Cardiac muscle cell (in vitro differentiated cells and primary cell): ENCODE measurements at places on chromosomes 13 and 19. TPM values are rescaled to one million over a fixed set of nuclear protein-coding genes. Genes with fewer than 3 reads are reported as not detected.

The ADGRE2 gene
- total RNA-seq = 0.09 TPM in 1 of 2 replicates, not detected in the other

DNA sequence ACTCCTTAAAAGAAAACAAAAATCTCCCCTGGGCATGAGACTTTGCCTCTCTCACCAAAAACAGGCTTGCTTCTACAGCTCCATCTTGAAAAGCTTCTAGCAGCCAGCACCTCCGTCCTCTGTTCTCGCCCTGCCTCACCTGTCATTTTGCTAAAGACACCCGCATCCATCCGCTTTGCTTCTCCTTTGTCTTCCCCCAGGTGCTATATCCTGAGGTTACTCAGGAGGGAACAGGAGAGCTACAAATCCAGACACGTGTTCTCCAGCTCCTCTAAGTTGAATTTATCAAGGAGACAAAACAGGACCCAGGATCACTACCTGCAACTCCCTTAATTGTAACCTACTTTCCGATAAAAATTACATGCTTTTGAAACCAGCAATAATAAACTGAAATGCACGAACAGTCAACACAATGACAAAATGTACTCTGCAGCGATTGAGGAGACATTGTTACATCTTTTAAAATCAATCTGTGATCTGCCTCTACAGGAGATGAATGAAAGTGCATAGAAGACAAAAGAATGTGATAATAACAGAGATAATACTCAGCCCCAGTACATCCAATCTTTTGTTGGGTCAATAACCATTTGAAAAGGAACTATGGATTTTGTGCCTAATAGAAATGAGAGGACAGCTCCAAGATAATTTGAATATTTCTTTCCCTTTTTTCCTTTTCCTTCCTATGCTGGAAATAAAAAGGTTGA is 221.2 kb downstream of the DCLK1 start:
- H3K27me3 ChIP-seq = no peaks in the 10 kb centered on the region
- H3K4me1 ChIP-seq = no peaks in the 10 kb centered on the region
- no peaks in the 10 kb centered on the region for H3K36me3 ChIP-seq
- no peak overlapping the region for H3K27ac ChIP-seq
- no peak overlapping the region for H3K4me3 ChIP-seq

GRCh38 chr19:7919610-7920518 is at the start of gene SNAPC2:
Gene SNAPC2 (plus strand): TSS chr19:7920338. CDS start chr19:7920367, 29 bp downstream.
- DNase-seq = peak; percentile 95
- H3K4me1 ChIP-seq = peaks cover 5% of the 10 kb centered on the region
- H3K27me3 ChIP-seq = peaks cover 39% of the 10 kb centered on the region
- H3K36me3 ChIP-seq = no peaks in the 10 kb centered on the region

DNA sequence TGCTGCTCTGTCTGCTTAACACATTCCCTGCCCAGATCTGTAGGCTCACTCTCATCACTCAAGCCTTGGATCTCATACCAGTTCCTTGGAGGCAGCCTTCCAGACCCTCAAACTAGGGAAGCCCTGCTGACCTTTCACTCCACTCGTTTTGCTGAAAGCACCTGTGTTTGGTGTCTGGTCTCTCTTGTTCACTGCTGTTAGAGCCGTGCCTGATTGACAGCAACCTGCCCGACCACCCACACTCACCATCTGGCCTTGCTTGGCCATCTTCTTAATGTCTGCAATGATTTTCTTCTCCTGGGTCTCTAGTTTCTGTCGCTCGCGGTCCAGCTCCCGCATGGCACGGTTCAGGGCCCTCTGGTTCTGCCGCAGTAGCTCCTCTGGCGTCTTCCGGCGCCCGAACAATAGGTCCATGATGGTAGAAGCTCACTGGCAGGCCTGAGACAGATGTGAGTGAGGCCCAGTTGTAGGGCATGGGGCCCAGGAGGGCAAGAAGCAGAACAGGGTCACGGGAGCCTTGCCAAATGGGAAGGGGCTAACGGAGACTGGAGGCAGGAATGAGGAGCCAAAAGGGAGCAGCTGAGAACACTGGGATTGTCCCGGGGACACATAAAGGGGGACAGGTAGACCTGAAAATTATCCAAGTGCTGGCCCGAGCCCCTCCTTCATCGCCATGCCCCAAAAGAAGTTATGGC is 959 bp downstream of the CHMP2A start:
- H3K36me3 ChIP-seq = peaks cover 37% of the 10 kb centered on the region
- DNase-seq = no peak
- H3K4me1 ChIP-seq = peaks cover 21% of the 10 kb centered on the region
- peak overlapping the region; percentile 90 for H3K27ac ChIP-seq
- H3K4me3 ChIP-seq = peak overlapping the region; percentile 51

- no peak overlapping the region for H3K4me3 ChIP-seq
- no peak for DNase-seq
- H3K36me3 ChIP-seq = no peaks in the 10 kb centered on the region
- H3K27ac ChIP-seq = no peak overlapping the region
- H3K4me1 ChIP-seq = no peaks in the 10 kb centered on the region
These were observed 19.8 kb downstream of the GATAD2A start for GRCh38 chr19:19425170-19425875.
